ENCODE measurements at places on chromosomes 4 and X.

DNA sequence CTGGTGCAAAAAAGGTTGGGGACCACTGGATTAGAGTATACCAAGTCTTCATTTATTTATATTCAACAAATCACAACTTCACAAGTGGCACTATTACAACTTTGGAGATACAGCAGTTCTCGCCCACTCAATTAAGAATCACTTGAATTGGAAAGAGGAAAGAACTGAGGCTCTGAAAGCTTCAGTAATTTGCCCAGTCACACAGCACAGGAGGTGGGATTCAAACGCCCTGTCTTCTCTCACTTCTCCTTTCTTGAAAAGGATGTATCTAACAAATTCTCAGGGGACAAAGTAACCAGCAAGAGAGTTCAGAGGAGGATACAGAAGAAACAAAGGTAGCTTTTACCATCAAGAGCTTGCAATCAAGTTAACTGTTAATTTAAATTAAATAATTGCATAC, 12.4 kb downstream of the SMIM14 start:
- no peak for DNase-seq

DNA sequence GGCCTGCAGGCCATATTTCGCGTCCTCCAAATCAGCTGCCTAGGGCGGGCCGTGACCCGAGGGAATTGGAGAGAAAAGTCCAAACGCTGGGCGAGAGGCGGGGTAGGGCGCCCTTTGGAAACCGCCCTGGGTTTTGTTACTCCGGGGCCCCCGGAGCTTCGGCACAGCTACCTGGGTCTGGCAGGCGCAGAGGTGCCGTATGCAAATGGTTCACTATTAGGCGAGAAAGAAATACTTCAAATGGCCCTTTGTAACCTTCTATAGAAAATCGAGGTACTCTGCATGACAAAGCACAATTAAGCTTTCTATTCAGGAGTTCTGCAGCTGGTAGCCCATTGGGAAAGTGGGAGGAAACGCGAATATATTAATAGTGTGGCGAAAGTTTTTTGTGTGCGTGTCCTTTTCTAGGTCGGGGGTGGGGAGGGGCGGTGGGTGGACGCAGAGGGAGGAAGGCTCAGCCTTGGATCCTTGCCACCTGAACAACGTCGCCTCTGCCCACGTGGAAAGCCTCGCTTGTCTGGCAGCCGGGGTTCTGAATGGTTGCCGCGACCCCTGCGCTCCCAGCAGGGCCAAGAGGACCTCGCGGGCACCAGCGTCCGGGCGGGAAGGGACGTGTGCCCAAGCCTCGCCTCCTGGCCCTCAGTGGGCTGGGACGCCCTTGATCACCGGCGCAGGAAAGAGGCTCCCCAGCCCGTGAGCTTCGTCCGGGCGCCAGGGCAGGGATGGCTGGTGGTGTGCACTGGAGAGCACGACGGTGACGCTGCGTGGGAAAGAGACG, 9.5 kb downstream of the GSX2 start:
- DNase-seq: no peak

DNA sequence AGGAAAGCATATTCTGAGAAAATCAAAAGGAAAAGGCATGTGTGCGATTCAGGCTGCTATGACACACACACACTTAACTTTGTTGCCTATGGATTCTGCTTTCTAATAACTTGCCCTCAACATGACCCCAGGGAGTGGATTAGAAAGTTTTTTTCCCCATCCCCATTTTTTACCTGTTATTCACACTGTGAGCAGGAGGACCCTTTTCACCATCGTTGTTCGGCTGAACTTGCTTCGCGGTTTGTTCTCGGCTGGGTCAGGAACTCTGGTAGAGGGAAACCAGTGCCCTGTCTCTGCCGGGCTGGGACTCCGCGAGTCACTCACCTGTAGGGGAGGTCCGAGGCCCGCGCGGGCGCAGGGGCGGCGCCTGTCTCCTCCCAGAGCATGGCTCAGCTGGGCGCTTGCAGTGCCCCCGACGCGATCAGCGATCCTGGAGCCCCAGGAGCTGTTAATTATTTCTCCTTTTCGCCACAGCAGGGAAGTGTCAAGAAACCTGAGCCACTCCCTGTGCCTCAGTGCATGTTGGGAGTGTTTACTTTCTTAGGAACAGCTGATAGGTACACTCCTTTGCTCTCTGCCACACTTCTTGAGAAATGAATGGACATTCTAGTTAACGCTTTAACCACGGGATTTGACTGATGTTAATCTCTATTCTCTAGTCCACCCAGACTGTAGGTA, at the start of gene RASSF6:
Gene RASSF6 (minus strand): TSS at position 322 of the 678 bp plus-strand sequence. CDS start 8,641 bp downstream, outside the sequence.
- no peak for DNase-seq

DNA sequence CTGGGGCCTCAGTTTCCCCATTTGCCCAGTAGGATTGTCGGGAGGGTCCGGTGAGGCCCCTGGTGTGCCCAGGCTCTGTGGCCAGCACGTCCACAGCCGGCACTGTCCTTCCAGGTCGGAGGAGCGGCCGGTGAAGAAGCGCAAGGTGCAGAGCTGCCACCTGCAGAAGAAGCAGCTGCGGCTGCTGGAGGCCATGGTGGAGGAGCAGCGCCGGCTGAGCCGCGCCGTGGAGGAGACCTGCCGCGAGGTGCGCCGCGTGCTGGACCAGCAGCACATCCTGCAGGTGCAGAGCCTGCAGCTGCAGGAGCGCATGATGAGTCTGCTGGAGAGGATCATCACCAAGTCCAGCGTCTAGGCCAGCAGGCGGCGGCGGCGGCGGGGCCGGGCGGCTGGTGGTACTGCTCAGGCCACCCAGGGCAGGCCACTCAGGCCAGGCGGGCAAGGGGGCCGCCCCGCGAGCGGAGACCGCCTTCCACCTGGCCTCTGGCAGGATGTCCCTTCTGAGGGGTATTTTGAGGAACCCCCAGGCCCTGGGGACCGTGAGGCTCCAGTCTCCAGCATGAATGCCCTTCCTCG, 6.7 kb downstream of the MSANTD1 start:
- DNase-seq: no peak

GRCh38 chrX:136839196-136839595, 41.3 kb downstream of the RBMX start:
- DNase-seq: no peak

GRCh38 chrX:23732704-23733103, 10.4 kb downstream of the ACOT9 start:
- DNase-seq: no peak

GRCh38 chrX:30310429-30311206, 1.4 kb upstream of the NR0B1 start:
- DNase-seq: no peak

DNA sequence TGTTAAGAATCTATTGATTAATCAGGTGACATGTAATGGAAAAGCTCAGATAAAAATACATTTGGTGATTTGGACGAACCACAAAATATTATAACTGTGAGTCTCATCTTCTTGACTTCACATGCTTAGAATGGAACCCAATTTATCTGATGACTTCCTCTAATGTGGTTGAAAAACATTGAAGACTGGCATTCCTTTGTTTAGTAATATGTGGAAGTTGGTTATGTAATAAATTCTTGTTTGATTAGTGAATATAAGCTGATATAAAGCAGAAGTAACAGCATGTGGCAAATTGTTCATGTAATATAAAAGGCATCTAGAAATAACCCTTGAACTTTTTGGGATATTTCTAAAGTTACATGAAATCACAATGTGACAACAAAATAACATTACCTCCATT, 9.7 kb downstream of the GIMD1 start:
- DNase-seq: no peak

GRCh38 chr4:78923464-78924312, 15.6 kb downstream of the PAQR3 start:
- no peak for DNase-seq

GRCh38 chrX:39214387-39215126, 413.3 kb downstream of the MID1IP1 start:
- DNase-seq: no peak

DNA sequence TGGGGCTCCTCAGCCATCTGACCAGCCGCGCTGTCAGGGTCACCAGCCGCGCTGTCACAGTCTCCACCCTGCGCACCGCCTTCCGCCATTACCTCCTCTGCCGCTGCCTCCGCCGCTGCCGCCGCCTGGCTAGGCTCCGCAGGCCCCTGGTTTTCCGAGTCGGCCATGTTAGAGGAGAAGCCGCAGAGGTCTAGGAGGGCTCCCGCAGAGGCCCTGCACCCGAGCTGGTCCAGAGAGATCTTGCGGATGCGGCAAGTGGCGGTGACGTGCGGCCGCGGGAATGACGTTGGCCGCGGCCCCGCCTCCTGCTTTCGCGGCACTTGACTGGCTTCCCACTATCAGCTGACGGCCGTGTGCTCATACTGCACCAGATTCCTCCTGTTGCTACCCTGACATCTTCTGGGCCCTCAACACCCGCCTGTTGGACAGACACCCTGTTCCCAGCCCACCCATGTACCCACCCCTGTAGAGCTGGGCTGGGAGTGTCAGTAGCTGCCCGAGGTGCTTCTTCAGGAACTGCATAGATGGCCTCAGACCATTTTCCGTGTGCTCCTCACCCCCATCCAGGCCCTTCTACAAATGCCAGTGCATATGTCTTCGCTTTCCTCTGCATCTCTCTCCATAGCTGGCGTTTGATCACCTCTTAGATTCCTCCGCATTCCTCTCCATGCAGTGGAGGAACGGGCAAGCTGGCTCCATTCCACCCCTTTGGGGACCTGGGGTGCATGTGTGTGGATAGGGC, at the start of gene NAP1L5:
Gene NAP1L5 (minus strand): TSS at position 242 of the 742 bp plus-strand sequence. CDS start 75 bp downstream, at position 167.
- DNase-seq: peak; percentile 83

GRCh38 chrX:114075073-114075673, 508.7 kb upstream of the HTR2C start:
- no peak for DNase-seq

GRCh38 chrX:46704767-46705386, 54.0 kb downstream of the SLC9A7 start:
- peak; percentile 73 for DNase-seq

DNA sequence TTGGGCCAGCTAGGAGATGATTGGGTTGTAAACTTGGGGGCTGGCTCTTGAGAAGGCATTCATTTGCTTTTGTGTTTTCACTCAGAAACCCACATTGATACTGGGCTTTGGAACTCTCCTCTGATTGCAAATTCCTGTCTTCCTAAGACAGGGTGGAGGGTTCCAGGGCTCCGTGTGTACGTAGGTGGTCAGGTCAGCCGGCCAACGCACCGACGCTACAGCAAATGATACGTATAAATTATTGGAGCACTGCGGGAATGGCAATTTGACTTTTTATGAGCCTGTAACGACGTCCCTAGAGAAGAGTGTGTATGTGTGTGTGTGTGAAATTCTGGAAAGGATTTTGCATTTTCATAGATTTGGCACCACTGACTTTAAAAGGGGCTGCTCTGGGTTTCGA, 236.9 kb downstream of the SHOX start:
- no peak for DNase-seq

- DNase-seq: no peak
Observed at GRCh38 chr4:132123870-132124623, 1025.0 kb upstream of the PCDH10 start.

GRCh38 chr4:70452946-70453345, 19.1 kb upstream of the MUC7 start:
- DNase-seq: no peak

- no peak for DNase-seq
Observed at GRCh38 chrX:44431194-44431593, 87.7 kb upstream of the EFHC2 start.

GRCh38 chr4:89759426-89759825, 77.5 kb downstream of the SNCA start:
- no peak for DNase-seq

GRCh38 chr4:95093936-95094929, 336.5 kb downstream of the BMPR1B start:
- no peak for DNase-seq

GRCh38 chr4:145231906-145232700, 51.7 kb upstream of the OTUD4 start:
- DNase-seq: no peak

GRCh38 chr4:40546969-40547788, 82.5 kb downstream of the RBM47 start:
- DNase-seq: no peak

- no peak for DNase-seq
Observed at GRCh38 chrX:31555506-31555905, 483.7 kb upstream of the FTHL17 start.

- no peak for DNase-seq
Observed at GRCh38 chr4:60934566-60935295, 265.4 kb upstream of the ADGRL3 start.

DNA sequence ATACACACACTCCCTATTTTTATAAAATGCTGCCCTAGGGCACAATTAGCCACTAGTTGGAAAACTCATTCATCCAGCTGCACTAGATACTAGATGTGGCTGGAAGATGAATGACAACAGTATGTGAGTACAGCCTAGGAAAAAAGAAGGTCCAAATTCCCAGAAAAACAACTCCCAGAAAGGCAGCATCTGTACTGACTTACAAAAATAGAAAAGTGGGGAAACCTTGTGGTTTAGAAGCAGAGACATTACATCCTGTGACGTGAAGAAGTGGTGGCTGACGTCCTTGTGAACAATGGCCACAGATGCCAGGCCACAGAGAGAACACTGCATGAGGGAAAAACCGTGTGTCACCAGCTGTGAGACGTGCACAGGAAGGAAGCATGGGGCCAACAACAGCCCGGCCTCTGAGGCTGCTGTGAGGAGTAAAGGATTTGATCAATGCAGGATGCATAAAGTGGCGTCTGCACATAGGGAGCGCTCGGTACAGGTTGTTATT, 81.2 kb downstream of the SPRY1 start:
- peak; percentile 64 for DNase-seq

- no peak for DNase-seq
Observed at GRCh38 chr4:40552536-40552935, 77.1 kb downstream of the RBM47 start.

DNA sequence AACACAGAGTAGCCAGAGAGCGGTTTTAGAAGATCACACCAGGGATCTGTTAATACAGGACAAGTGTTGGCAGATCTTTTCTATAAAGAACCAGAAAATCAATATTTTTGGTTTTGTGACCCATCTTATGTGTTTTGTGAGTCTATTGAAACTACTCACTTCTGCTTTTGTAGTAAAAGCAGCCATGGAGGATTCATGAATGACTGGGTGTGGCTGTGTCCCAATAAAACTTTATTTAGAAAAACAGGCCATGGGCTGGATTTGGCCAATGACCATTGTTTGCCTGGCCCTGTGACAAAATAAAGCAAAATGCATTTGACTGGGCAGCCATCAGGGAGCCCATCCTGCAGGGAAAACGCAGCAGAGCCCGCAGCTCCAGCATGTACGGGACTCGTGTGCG, 99.9 kb upstream of the ADRA2C start:
- no peak for DNase-seq

DNA sequence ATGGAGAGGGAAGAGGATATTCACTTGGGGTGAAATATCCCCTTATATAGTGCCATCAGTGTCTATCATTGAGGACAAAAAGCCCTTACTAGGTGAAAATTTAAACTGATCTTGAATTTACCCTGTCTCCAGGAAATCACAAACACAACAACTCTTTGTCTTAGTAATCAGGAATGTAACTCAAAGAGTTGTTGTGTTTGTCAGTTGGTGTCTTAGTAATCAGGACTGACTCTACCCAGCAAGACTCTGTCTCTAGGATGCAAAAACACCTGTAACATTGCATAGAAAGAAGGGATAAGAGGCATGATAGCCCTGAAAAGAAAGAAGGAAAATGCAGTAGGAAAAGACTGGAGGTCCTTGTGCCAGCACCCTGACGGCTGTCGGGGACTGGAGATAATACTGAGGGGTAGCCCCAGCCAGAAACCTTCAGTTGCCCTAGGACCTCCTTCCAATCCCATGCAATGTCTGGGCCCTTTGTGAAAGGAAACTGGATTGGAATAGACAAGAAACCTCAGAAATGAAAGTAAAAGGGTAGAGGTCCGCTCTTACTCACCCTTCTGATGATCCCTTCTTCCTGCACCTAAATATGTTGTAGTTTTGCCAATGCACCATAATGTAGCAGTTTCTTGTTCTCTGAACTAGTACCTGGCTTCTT, 45.3 kb downstream of the HMGB2 start:
- DNase-seq: no peak

All from activated CD8-positive, alpha-beta memory T cell treated with anti-CD3 and anti-CD28 coated beads for 24 hours (primary cell).